Activated CD4-positive, alpha-beta T cell treated with anti-CD3 and anti-CD28 coated beads for 48 hours (primary cell): ENCODE measurements at places on chromosomes 12 and 14.

DNA sequence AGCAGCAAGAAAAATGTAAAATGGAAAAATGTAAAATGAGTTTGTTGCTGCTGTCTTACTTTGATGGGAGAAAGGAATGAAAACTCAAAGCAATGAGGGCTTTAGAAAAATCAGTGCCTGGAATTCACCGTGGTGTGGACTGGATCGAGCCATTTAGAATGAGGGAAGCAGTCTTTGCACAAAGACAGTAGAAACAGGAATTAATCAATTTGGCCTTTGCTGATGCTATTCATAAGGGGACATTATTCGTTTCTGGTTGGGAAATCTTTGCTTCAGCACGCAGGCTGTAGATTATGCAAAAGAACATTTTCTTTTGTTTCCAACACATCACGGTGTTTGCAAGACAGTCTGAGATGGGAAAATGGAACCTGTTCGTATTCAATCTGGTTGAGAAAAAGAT is 6.9 kb upstream of the TUNAR start:
- no peak for DNase-seq

- no peak for DNase-seq
These were observed 189.4 kb downstream of the RPS29 start for GRCh38 chr14:49396801-49397200.

- no peak for DNase-seq
These were observed 136.6 kb upstream of the SLC38A2 start for GRCh38 chr12:46509135-46509534.

GRCh38 chr12:113292091-113292490 is 42.8 kb downstream of the SLC8B1 start:
- no peak for DNase-seq

DNA sequence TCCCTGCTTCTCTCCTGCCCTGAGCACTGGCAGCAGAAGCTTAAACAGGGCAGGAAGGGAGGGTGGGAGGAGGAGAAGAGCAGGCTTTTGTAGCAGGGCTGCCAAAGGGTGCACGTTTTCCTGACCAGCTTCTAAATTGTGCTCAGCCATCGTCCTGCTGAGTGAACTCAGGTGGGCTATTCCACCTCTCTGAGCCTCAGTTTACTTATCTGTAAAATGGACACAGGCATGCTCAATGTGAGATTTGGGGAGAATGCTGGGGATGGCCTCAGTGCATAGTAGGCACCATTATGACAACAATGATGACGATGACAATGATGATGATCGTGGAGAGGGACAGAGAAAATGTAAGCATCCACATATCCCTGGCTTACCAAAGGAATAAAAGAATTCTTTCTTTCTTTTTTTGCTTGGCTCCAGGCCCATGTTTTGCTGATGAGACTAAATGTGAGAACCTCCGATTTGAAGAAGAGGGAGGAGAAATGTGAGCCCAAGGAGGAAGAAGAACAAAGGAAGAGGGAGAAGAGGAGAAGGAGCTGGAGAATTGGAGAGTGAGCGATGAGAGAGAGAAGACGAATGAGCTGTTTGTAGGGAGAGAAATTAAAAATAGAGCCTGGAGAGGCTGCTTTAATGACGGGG is 105.5 kb upstream of the MYL2 start:
- no peak for DNase-seq

DNA sequence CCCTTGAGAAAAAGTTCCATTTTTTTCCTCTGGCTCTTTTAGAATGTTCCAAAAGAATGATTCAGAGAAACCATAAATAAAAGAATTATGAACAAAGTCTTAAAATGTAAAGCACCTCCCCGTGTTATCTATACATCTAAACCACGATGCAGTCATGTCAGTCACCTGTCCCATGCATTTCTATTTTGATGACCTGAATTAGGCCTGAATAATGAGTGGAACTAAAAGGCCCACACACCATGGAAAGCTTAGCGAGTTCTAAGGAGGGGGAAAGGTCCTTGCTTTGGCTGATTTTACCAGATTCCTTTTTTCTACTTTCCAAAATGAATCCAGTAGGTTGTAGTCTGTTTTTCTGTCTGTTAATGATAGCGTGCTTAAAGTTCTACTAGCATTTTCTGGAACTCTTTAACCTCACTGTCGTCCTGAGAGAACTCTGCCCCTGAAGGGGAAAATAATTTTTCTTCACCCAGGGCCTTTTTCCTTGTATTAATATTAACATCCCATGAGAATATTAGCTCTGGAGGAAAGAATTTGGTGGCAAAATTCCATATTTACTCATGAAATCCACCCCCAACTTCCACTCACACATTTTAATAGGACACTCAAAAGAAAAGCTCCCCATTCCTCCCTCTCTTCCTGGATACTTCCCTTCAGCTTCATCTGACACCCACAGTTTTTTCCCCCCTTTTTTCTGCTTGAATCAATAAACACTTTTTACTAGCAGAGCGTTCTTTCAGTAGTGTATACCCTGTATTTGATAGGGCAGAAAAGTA is 266.3 kb upstream of the DIO2 start:
- no peak for DNase-seq

DNA sequence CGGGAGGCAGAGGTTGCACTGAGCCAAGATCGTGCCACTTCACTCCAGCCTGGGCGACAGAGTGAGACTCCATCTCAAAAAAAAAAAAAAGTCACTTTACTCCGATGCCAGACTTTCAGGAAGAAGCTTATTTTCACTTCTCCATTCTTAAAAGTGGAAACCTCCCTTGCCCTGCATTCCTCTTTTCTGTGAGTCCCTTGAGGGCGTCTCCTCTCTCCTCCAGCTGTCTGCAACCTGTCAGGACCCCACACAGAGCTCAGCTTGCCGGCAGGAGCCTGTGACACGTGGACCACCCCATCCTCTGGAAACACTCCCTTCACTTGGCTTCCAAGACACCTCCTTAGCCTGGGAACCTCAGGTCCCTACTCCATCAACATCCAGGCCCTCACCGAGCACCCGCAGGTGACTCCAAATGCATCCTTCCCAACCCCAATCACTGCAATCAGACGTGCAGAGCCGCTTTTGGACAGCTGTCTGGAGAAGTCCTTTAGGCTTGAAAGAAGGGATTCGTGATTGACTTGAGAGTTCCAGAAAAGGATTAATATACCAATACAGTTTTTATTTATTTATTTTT is 34.3 kb downstream of the SLC15A4 start:
- no peak for DNase-seq

DNA sequence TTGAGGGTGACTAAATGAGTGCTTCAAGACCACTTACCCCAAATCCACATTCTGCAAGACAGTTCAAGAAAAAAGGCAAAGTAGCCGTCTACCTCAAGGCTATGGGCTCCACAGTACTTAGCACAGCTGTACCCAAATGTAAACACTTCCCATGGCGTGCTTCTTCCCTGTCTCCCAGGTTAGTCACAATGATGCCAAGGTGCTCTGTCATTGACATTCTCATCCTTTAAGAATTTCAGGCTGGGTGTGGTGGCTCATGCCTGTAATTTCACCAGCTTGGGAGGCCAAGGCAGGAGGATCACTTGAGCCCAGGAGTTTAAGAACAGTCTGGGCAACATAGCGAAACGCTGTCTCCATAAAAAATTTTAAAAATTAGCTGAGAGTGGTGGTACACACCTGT is 51.2 kb upstream of the CERS5 start:
- no peak for DNase-seq

- no peak for DNase-seq
These were observed 300.1 kb upstream of the STXBP6 start for GRCh38 chr14:25350021-25350420.

GRCh38 chr12:67525617-67525884 is 123.0 kb upstream of the DYRK2 start:
- DNase-seq, result no peak

DNA sequence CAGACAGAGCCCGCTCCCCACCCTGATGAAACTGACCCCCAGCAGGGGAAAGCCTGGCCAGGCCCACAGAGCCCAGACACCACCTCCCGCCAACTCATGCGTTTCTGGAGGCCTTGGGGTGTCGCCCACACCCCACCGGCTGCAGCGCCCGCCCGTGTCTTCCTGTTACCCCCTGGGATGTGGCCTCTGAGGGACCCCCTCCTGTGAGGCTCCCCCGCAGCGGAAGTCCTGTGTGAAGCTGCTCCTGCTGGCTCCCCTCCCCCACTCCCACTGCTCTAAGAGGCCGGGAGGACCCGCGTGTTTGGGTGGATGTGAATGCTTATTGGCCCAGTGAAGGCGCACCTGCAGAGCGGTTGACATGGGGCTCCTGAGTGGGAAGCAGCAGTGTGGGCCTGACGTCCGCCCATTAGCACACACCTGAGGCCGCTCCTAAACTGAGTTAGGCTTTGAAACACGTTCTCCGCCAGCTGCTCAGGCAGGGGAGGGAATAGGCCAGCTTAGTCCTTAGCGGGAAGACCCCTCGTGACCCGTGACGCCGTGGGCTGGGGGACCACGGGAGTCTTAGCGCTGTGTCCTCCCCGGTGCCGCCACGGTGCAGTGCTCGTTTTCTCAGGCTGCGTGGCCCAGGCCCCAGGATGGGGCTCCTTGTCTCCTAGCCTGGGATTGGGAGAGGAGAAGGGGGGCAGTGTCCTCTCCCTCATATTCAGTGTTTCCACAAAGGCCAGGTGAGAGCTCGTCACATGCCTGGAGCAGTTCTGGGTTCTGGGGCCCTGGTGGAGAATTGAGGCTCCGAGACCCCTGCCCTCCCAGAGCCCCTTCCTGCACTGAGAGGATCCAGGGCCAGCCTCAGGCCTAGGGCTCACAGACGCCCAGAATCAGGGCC is 323.4 kb upstream of the SFSWAP start:
- DNase-seq, result no peak

GRCh38 chr12:130161261-130162243 is 712 bp upstream of the FZD10 start:
- peak; percentile 12 for DNase-seq

DNA sequence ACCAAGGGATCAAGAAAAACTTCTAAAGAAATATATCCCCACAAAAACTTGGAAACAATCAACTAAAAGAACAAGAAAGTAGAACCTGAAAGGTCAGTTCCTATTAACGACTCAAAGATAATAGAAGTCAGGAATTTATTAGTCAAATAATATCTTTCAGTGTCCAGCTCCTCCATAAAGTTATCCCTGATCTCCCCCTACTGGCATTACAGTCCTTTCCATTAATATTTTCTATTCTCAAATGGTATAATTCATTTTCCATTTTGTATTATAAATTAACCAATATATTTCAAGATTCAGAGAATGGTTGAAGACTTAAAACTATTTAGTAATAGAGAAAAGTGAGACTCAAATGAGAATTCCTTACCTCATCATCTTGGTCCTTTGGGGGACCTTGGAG is 11.6 kb upstream of the SUPT16H start:
- no peak for DNase-seq

GRCh38 chr14:22657861-22658260 is 13.7 kb upstream of the OR6J1 start:
- DNase-seq, result no peak

GRCh38 chr12:63918800-63919300 is 74.3 kb downstream of the SRGAP1 start:
- DNase-seq, result no peak

- no peak for DNase-seq
These were observed 282.1 kb upstream of the GRIP1 start for GRCh38 chr12:66960704-66961690.

DNA sequence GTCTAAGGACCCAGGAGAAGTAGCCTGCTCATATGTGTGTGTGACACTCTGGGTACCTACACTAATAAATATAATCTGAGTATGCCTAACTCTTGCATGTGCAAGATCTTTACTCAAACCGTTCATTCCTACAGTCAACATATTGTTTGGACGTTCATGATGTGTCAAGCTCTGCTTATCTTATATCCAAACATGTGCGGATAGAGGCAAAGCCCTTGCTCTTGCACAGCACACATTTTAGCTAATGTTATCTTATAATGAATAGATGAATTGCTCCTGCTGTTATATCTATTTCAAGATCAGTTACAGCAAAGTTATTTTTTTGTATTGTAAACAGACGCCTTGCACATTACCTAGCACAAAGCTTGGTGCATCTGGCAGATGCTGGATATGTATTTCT is 228.4 kb upstream of the FLRT2 start:
- no peak for DNase-seq

DNA sequence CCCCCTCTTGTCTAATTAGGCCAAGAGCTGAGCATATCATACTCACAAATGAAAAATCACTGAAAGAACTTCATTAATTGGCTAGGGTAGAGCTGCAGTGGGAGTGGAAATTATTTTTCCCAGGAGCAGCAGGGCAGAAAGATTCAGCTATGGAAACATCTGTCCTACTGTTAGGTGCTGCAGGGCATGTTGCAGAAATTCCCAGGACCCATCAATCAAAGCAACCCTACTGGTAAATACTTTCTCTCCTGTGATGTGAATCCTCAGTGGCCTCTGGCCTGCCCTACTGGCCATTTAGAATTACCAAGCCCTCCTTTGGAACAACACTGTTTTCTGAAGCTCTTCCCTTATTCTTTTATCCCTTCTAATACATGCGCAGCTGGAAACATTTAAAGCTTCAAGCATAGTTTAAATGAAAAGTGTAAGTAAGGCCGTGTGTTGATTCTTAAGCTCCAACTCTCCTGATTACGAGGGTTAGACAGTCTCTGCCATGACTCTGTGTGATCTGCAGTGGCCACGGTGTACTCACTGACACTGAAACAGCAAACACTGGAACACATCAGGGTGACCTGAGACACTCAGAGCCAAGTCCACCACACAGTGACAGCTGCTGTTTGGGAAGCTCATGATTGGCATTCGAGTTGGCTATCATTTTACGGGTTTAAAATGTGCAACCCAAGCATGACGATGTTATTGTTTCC is 62.6 kb upstream of the TMCC3 start:
- DNase-seq, result no peak
